AG04450 (cell line): ENCODE measurements at places on chromosomes 13 and 19.

DNA sequence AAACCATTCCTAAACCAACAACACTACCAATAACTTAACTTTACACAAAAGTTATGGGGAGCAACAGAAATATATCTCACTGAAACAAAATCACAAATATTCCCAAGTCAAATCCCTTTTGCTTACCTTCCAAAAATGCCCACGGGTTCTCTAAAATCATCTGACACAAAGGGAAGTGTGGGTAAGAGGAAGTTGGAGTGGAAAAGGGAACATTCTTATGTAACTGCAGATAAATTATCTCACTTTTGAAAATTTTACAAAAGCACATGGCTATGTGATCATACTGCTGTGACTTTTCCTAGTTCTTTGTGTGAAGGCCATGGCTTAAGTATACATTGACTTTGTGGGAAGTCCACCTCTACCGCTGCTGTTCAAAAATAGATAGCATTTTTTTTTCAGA, 350.5 kb downstream of the GPC6 start:
- no peak for DNase-seq

DNA sequence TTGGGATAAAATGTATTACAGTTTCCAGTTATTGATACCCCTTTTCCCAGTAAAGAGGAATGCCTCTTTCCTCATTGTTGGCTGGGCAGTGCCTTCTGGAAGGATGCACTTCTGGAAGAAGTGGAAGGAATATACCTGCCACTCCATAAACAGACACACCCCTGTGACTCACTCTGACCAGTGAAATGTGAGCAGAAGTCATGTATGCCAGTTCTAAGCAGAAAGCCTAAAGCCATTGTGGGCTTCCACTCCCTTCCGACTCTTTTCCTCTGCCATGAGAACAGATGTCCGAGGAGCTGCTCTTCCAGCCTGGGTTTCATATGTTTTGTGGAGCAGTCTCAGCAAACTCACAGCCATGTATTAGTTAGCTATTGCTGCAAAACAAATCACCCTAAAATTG, 166.1 kb upstream of the SERP2 start:
- no peak for DNase-seq

GRCh38 chr13:44368599-44369368, 4.8 kb upstream of the SERP2 start:
- DNase-seq: no peak

GRCh38 chr13:43877766-43878165, 1.8 kb downstream of the CCDC122 start:
- no peak for DNase-seq

- no peak for DNase-seq
These were observed 37.6 kb upstream of the STARD13 start for GRCh38 chr13:33322965-33323668.

- no peak for DNase-seq
These were observed 1.4 kb downstream of the STK11 start for GRCh38 chr19:1206864-1207450.

DNA sequence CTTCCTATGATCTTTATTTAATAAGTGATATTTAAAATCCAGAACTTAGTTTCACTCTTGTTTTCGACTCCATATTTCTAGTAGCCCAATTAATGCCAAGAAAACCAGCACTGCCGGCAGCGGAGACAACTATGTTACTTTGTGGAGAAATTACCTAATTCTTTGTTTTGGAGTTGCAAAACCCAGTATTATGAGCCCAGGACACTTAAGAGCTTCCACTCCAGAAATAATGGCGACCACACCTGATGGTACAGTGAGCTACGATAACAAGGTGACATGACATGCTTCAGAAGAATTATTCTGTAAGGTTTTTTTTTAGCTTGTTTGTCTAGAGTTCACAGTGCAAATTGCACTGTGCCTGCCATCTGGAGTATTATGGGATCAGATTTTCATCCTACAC, 136.4 kb downstream of the ZAR1L start:
- no peak for DNase-seq

- DNase-seq: no peak
These were observed 85.7 kb downstream of the SHISA2 start for GRCh38 chr13:25966086-25966485.

GRCh38 chr13:74870865-74871264, 611.1 kb downstream of the TBC1D4 start:
- no peak for DNase-seq

- no peak for DNase-seq
These were observed 230.5 kb upstream of the SERP2 start for GRCh38 chr13:44142941-44143665.

DNA sequence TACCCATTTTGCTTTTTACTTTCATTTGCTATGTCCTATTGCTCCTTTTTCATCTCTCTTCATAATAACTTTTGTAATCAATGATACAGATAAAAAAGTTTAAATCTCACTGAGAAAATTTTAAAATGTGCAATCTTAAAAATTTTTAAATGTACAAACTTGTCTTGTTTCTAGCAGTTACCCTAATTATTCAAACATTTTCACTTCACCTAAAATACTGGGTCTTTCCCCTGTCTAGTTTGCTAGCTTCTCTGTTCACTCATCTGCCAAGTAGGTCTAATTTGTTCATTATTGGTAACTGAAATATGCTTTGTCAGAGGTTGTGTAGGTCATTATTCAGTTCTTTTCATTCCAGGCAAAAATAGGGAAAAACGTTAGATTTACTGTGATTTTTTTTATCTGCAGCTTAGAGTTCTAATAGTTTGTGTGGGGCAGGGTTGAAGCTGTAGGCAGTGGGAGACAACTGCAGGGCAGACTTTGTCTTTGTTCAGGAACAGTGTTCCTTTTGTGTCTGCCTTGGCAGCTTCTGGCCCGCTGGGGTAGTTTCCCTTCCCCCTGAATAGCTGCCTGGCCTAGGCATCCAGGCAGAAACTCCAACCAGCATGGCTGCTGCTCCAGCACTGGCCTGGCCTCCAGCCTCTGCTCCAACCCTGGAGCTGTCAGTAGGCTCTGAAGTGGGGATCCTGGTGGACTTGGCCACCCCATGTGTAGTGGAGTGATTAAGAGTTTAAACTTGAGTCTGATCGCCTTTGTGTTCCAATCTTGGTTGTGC, 48.5 kb downstream of the WDFY2 start:
- DNase-seq: no peak

GRCh38 chr19:42254089-42254849, 659 bp downstream of the ERF start:
- no peak for DNase-seq

- DNase-seq: no peak
These were observed 308.3 kb downstream of the DNAJC15 start for GRCh38 chr13:43331672-43332071.

DNA sequence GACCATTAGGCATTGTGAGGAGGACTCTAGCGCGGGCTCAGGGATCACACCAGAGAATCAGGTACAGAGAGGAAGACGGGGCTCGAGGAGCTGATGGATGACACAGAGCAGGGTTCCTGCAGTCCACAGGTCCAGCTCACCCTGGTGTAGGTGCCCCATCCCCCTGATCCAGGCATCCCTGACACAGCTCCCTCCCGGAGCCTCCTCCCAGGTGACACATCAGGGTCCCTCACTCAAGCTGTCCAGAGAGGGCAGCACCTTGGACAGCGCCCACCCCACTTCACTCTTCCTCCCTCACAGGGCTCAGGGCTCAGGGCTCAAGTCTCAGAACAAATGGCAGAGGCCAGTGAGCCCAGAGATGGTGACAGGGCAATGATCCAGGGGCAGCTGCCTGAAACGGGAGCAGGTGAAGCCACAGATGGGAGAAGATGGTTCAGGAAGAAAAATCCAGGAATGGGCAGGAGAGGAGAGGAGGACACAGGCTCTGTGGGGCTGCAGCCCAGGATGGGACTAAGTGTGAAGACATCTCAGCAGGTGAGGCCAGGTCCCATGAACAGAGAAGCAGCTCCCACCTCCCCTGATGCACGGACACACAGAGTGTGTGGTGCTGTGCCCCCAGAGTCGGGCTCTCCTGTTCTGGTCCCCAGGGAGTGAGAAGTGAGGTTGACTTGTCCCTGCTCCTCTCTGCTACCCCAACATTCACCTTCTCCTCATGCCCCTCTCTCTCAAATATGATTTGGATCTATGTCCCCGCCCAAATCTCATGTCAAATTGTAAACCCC, 2.8 kb upstream of the CEACAM5 start:
- no peak for DNase-seq

- DNase-seq: no peak
These were observed 14.1 kb downstream of the TNFRSF19 start for GRCh38 chr13:23584275-23584674.

GRCh38 chr13:32824675-32825074, 191.5 kb upstream of the KL start:
- DNase-seq: peak; percentile 67

DNA sequence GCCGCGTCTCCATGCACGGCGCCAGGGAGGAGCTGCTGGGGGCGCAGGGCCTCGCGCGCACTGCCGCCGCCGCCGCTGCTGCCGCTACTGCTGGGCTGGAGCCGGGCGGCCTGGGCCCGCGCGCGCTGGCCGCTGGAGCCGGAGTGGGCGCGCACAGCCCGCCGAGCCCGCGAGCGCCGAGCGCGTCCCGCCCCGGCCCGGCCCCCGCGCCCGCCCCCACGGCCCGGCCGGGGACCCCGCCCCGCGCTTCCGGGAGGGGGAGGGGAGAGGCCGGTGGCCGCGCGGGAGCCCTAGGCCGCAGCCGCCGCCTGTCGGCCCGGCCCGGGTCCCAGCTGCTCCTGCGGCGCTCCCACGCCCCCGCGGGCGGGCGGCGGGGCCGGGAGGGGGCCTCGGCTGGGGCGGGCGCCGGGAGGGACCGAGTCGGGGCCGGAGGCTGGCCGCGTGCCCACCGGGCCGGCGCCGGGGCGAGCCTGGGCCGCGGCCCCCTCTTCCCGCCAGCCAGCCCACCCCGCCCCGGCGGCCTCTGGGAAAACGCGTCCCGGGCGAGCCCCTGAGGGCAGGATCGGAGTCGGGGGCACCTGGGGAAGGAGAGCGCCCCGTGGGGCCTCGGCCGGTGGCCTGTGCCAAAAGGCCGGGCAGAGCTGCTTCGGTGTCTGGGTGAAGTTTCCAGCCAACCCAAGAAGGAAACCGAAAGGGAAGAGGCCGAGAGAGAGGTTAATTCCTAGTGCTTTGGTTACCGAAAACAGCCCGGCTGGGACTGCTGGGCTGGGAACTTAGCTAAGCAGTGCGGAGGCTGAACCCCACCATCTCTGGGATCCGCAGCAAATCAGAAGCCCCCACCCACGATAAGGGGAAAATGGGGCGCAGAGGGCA, at the start of gene STK24:
Gene STK24, minus strand, starts transcription at position 145 of the 873 bp plus-strand sequence. CDS start 321 bp downstream, outside the sequence.
- DNase-seq: peak; percentile 43

DNA sequence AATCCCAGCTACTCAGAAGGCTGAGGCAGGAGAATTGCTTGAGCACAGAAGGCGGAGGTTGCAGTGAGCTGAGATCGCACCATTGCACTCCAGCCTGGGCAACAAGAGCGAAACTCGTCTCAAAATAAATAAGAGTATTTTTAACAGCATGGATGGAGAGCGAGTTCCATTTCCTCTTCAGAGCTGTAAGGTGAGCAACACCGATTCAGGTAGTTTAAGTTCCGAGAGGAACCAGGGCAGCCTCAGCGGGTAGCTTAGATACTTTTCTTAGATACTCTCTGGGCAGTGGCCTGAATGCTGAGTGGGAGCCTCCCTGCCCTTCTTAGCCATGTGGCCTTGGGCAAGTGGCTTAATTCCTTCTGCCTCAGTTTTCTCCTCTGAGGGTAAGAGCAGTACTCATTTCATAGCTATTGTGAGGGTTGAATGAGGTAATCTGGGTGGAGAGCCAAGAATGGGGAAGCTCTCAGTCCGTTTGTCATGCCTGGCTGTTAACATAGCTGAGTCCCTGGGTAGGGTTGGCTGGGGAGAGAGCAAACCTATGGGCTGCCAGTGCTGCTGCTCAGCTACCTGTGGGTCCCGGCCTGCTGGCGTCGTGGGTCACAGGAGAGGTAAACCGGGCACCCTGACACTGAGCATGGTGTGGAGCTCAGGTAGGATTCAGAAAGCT, 4.1 kb downstream of the ATP11A start:
- DNase-seq: peak; percentile 41

DNA sequence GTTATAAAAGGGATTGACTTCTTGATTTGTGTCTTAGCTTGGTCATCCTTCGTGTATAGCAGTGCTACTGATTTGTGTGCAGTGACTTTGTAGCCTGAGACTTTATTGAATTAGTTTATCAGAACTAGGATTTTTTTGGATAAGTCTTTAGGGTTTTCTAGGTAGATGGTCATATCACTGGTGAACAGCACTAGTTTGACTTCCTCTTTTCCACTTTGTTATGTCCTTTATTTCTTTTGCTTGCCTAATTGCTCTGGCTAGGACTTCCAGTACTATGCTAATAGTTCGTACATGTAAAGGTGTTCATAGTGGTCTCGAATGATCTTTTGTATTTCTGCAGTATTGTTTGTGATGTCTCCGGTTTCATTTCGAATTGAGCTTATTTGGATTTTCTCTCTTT, 145.4 kb downstream of the DNAJC3 start:
- DNase-seq: no peak
